ENCODE measurements at places on chromosomes 12 and 14. TPM values are rescaled to one million over a fixed set of nuclear protein-coding genes. Genes with fewer than 3 reads are reported as not detected.

Gene RAPGEF3
- 47.3 TPM for total RNA-seq

Gene LTB4R
- total RNA-seq: 14.4 TPM

Gene IFNG-AS1
- not detected for total RNA-seq

Gene PPFIA2
- 20.3 TPM for total RNA-seq

Gene RTL1
- total RNA-seq: not detected

Gene CELA1
- total RNA-seq: not detected

Gene PLEKHG7
- total RNA-seq: 1.2 TPM

Gene C12orf57
- total RNA-seq: 569 TPM

Gene P2RX2
- not detected for total RNA-seq

Gene PRH2
- not detected for total RNA-seq

Gene BAZ1A
- 32.6 TPM for total RNA-seq

Data from tibial nerve (tissue), 4 donors.